Activated naive CD4-positive, alpha-beta T cell treated with anti-CD3 and anti-CD28 coated beads for 36 hours (primary cell): ENCODE measurements at places on chromosomes 7 and 10. TPM values are rescaled to one million over a fixed set of nuclear protein-coding genes. Genes with fewer than 3 reads are reported as not detected.

DNA sequence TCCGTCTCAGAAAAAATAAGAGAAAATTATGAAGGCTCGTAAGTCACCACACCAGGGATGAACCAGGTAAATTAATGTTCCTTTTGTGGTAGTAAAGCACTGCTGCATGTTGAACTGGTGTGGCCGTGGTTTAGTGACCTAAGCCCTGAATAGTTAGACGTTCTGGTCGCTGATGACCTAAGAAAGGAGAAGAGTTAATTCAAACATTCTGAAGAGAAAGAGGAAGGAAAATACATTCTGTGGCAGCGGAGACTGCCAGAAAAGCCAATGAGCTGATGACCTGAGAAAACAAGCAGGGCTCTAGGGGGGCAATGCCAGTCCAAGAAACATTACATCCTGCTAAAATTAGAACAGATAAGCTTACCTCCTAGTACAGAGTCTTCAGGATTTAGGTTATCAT, 17.5 kb downstream of the DNAJC9 start:
- no peak for DNase-seq

DNA sequence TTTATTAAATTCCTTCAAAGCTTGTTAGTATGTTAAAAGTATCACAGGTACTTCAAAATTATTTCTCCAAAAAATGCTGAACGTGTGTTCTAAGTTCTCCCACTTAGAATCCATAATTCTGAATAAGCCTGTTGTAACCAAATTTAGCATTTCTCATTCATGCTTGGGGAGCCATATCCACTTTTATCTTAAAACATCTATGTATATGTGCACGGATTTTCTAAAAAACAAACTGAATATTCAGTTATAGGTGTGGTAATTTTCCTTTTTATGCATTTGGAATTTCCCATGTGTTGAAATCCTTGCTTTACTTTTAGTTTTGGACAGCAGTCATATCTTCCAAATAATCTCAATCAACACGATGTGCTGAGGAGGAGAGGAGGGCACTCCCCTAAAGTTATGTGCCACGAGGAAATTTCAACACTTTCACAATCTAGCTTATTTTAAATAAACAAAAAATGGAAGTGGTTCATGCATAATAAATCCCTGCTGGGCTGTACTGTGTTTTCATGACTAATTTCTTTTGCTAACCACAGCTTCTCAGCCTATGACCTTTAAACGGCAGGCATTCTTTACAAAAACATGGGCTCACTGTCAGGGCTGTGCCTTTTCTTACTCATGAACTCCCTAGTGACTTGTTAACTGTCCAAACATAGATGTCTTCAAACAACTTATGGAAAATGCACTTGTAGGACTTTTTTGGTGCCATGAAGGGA, 380.3 kb upstream of the SEMA3C start:
- no peak for DNase-seq

GRCh38 chr7:128794020-128794419, 2.3 kb downstream of the CCDC136 start:
- DNase-seq = peak; percentile 56

- peak; percentile 85 for DNase-seq
Measured at GRCh38 chr7:132655131-132655727, 79.0 kb upstream of the PLXNA4 start.

- no peak for DNase-seq
Measured at GRCh38 chr7:68971634-68972340, 626.5 kb upstream of the AUTS2 start.

GRCh38 chr10:59229441-59229840, 53.0 kb downstream of the PHYHIPL start:
- no peak for DNase-seq

GRCh38 chr10:29304995-29305335, 16.1 kb downstream of the LYZL1 start:
- DNase-seq = no peak

TMEM236 gene
- not detected for total RNA-seq

FGL2 gene
- not detected for total RNA-seq

- DNase-seq = no peak
Measured at GRCh38 chr7:64541438-64542359, 21.2 kb downstream of the ZNF680 start.

GRCh38 chr7:144777005-144777839, 58.6 kb downstream of the TPK1 start:
- DNase-seq = no peak

DNA sequence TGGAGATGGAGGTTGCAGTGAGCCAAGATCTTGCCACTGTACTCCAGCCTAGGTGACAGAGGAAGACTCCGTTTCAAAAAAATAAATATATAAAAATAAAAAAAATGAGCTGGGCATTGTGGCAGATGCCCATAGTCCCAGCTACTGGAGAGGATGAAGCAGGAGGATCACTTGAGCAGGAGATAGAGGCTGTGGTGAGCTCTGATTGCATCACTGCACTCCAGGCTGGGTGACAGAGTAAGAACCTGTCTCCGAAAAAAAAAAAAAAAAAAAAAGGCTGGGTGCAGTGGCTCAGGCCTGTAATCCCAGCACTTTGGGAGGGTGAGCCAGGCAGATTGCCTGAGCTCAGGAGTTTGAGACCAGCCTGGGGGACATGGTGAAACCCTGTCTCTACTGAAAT, 11.8 kb downstream of the ZNF487 start:
- no peak for DNase-seq
